ENCODE measurements at places on chromosomes 2 and 18.

- no peak for DNase-seq
Observed at GRCh38 chr18:8841781-8842485, 136.6 kb downstream of the MTCL1 start.

GRCh38 chr2:203804070-203804469 is 63.5 kb upstream of the CTLA4 start:
- DNase-seq, result no peak

DNA sequence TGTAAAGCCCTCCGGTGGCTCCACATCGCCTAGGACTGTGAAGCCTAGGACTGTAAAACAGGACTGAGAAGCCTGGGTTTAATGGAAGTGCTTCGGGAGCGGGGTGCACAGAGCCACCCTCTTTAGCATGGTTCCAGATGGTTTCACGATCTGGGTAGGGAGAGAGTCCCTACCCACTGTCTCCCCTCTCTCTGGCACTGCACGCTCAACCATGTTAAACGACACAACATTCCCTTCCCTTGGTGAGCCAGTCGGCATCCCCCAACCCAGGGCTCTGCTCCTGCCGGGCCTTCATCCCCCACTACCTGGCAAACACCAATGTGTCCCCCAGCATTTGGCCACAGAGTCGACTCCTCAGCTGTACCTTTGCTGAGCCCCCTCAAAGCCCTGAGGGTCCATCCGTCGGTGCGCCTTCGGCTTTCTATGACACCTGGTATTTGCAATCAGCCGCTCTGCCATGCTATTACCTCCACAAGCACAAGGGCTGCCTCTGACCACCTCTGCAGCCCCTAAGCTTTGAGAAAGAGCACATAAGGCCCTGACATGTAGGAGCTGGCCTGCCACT is 1.1 kb downstream of the COPS9 start:
- DNase-seq, result no peak

- DNase-seq, result no peak
Observed at GRCh38 chr2:235669983-235670962, 176.4 kb downstream of the AGAP1 start.

DNA sequence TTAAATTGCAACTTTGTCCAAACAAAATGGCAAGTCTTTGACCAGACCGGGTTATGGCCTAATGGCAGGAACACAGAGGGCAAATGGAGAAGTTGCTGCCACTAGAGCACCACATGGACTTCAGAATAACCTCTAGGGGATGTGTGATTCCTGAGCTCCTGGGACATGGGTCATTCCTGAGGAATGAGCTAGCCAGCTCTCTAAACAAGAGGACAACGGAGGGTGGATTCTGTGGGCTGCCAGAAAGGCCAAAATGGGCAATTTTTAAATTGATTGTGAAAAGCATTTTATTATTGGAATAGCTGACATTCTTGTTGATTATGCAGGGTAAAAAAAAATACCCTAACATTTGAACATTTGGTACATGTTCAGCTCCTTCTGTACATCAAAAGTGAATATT is 109.8 kb upstream of the FZD5 start:
- no peak for DNase-seq
